Activated naive CD8-positive, alpha-beta T cell treated with anti-CD3 and anti-CD28 coated beads for 36 hours (primary cell): ENCODE measurements at places on chromosomes 7 and 10. TPM values are rescaled to one million over a fixed set of nuclear protein-coding genes. Genes with fewer than 3 reads are reported as not detected.

Gene TUBAL3
- total RNA-seq: not detected

- H3K36me3 ChIP-seq: no peaks in the 10 kb centered on the region
- no peak overlapping the region for H3K27ac ChIP-seq
- DNase-seq: no peak
- no peaks in the 10 kb centered on the region for H3K4me1 ChIP-seq
- H3K4me3 ChIP-seq: no peak overlapping the region
These were observed 433.9 kb upstream of the ZMIZ1 start for GRCh38 chr10:78634835-78635234.

- peaks cover 4% of the 10 kb centered on the region for H3K4me1 ChIP-seq
- peaks cover 3% of the 10 kb centered on the region for H3K27me3 ChIP-seq
- no peak for DNase-seq
- no peak overlapping the region for H3K4me3 ChIP-seq
These were observed 39.0 kb upstream of the IFRD1 start for GRCh38 chr7:112411186-112411795.

- peaks cover 16% of the 10 kb centered on the region for H3K36me3 ChIP-seq
- H3K27ac ChIP-seq: no peak overlapping the region
- H3K27me3 ChIP-seq: no peaks in the 10 kb centered on the region
- no peak for DNase-seq
These were observed 83.7 kb downstream of the JMJD1C start for GRCh38 chr10:63382066-63382465.

DNA sequence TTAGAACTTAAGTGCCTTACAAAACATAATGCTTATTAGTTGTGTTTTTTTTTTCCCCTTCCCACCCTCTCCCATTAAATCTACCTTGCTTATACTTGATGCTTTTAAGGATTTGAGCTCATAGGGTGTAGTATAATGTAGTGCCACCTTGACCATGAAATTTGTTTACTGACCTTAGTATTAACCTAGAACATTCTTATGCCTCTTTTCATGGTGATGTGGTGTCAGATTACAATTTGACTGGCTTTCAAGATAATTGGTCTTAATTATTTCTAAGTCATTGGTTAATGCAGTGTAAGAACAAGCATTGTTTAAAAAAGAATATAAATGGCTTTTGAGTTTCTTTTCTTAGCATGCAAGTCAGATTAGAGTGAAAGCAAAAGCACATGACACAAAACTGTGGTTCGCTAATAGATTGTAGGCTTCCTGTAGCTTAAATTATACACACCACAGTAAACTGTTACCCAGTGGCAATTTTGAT is 61.8 kb downstream of the ADD3 start:
- peak overlapping the region; percentile 54 for H3K4me3 ChIP-seq
- peaks cover 9% of the 10 kb centered on the region for H3K36me3 ChIP-seq
- no peak for DNase-seq
- H3K27me3 ChIP-seq: no peaks in the 10 kb centered on the region
